ENCODE measurements at places on chromosomes 1 and 21. TPM values are rescaled to one million over a fixed set of nuclear protein-coding genes. Genes with fewer than 3 reads are reported as not detected.

The ST7L gene
- 21.2 TPM for total RNA-seq

The RPTN gene
- not detected for total RNA-seq

GRCh38 chr1:26799479-26800142, 11.9 kb downstream of the PIGV start:
- peak overlapping the region; percentile 92 for H3K27ac ChIP-seq
- no peaks in the 10 kb centered on the region for H3K27me3 ChIP-seq
- H3K4me1 ChIP-seq = peaks cover 26% of the 10 kb centered on the region
- DNase-seq = no peak
- peaks cover 1% of the 10 kb centered on the region for H3K36me3 ChIP-seq
- peak overlapping the region; percentile 62 for H3K4me3 ChIP-seq

DNA sequence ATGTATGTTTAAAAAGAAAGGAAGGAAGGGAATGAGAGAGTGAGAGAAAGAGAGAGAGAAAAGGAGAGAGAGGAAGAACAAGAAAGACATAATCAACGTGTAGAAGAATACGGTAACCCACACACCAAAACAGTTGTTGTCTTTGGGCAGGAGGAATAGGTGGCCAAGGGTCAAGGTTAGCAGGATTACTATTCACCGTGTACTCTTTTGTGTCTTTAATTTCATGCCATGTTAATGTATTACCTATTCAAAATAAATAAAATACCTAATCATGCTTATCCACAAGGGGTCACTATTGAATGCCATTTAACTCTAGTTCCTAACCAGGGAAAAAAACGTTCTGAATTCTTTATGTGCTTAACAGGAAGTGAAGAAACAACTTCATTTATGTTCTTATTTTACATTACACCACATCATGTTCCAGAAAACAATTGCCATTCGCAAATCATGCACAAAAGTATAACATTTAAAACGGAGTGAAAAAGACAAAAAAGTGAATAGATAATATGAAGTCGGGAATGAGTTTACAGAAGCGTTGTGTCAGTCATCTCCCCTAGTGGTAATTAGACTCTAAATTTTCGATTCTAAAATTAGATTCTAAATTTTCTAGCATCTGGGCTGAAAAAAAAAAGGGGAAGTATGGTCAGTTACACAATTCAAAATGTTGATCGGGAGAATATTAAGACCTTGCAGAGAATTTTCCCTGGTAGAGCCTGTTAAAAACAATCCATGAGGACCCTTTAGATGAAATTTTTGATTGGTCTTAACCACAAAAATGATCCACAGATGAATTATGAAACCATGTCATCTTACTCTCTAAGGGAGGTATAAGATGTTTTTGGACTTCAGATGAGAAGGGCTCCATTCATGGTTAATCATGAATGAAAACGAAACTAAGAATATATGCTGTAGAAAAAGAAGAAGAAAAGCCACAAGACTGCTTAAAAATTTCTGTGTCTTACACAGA, 700 bp upstream of the KMO start:
- peaks cover 20% of the 10 kb centered on the region for H3K27me3 ChIP-seq
- DNase-seq = no peak
- peaks cover 16% of the 10 kb centered on the region for H3K4me1 ChIP-seq

GRCh38 chr1:54017979-54018378, at the start of gene LDLRAD1:
LDLRAD1 (minus strand) TSS chr1:54018186; CDS start chr1:54018112, 74 bp downstream.
- no peaks in the 10 kb centered on the region for H3K4me1 ChIP-seq
- peak within 1 kb of the TSS; percentile 61 for H3K27ac ChIP-seq

- H3K4me1 ChIP-seq = peaks cover 25% of the 10 kb centered on the region
- H3K4me3 ChIP-seq = no peak overlapping the region
- no peak for DNase-seq
- no peaks in the 10 kb centered on the region for H3K27me3 ChIP-seq
These were observed 26.6 kb downstream of the ABCG1 start for GRCh38 chr21:42245331-42246193.

DNA sequence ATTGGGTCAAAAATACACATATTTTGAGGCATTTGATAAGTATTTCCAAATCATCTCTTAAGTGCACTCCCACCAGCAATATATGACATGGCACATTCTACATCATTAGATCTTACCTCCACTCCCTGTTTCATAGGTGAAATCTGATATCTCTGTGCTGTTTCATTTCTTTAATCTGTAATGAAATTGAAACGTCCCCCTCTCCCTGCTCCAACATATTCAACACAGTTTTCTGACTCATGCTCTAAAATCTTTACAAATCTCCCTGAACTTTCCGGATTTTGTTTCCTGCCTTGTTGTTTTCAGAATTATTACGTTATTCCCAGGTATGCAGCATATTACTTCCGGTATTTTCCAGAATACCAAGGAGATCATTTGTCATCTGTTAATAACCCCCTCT, 66.1 kb upstream of the AKT3 start:
- peaks cover 54% of the 10 kb centered on the region for H3K27me3 ChIP-seq
- H3K36me3 ChIP-seq = peaks cover 3% of the 10 kb centered on the region
- DNase-seq = no peak

GRCh38 chr1:8567146-8567545, 249.2 kb downstream of the SLC45A1 start:
- peaks cover 5% of the 10 kb centered on the region for H3K4me1 ChIP-seq
- DNase-seq = no peak
- H3K27ac ChIP-seq = peak overlapping the region; percentile 47
- H3K27me3 ChIP-seq = no peaks in the 10 kb centered on the region

- H3K4me1 ChIP-seq = no peaks in the 10 kb centered on the region
- H3K27ac ChIP-seq = no peak overlapping the region
- peaks cover 6% of the 10 kb centered on the region for H3K27me3 ChIP-seq
- no peaks in the 10 kb centered on the region for H3K36me3 ChIP-seq
- no peak for DNase-seq
- no peak overlapping the region for H3K4me3 ChIP-seq
These were observed 648.5 kb upstream of the PKN2 start for GRCh38 chr1:88035578-88035977.
